ENCODE measurements at places on chromosomes 6 and 20. TPM values are rescaled to one million over a fixed set of nuclear protein-coding genes. Genes with fewer than 3 reads are reported as not detected.

DNA sequence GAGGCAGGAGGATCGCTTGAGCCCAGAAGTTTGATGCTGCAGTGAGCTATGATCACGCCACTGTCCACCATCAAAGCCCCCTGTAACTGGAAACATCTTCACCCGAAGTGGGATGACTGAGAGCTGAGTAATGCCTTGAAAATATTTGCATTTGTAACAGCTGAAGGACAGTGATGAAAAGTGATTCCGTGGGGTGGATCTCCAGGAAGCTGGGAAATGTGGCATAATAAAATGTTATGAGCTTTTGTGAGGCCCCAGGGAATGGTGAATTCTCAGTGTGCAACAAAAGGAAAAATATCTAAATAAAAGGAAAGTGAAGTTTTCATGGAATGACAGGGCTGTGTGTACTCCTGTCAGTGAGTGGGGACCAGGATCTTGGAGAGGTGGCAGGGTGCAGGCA, 92.0 kb downstream of the JAG1 start:
- H3K36me3 ChIP-seq: peaks cover 2% of the 10 kb centered on the region
- H3K4me1 ChIP-seq: peaks cover 17% of the 10 kb centered on the region
- DNase-seq: no peak
- no peak overlapping the region for H3K4me3 ChIP-seq
- H3K27me3 ChIP-seq: no peaks in the 10 kb centered on the region

Gene GABRR1
- total RNA-seq: not detected

- no peak overlapping the region for H3K27ac ChIP-seq
- peaks cover 56% of the 10 kb centered on the region for H3K36me3 ChIP-seq
- H3K4me3 ChIP-seq: no peak overlapping the region
- no peaks in the 10 kb centered on the region for H3K27me3 ChIP-seq
Observed at GRCh38 chr6:42210551-42210950, 7.1 kb downstream of the MRPS10 start.

DNA sequence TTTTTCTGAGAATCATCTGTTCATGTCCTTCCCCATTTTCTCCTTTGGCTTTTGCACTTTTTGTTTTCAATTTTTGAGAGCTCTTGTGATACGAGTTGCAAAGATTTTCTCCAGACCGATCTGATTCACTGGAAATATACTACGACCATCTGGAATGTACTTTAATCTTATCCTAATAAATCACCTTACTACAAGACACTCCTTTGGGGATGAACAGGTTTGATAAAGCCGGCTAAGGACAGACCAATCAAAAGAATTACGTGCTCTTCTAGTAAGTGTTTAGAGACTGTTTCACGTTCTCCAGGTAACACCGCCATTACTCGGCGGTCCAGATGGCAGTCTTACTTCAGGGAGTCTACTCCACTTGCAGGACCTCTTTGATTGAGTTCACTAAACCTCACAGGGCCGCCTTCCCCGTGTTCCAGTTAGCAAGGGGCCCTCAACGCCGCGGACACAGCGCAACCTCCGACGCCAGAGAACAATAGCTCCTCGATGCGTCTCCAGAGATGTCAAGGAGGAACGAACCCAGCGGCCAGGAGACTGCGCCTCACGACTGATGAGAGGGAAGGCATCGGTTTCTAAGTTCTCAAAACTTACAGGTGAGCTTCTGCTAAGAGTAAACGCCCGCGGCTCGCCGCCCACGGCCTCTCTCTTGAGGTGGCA, 920 bp upstream of the WTAP start:
- H3K4me1 ChIP-seq: peaks cover 44% of the 10 kb centered on the region
- peak overlapping the region; percentile 93 for H3K4me3 ChIP-seq
- no peaks in the 10 kb centered on the region for H3K27me3 ChIP-seq
- DNase-seq: no peak
- peak overlapping the region; percentile 98 for H3K27ac ChIP-seq

Gene PNLDC1
- 0.79 TPM for total RNA-seq

Gene RIPPLY2
- not detected for total RNA-seq

Gene C6orf118
- total RNA-seq: not detected

Measured in activated CD8-positive, alpha-beta T cell treated with anti-CD3 and anti-CD28 coated beads, Interleukin-2, amount 10 ng/mL, durations not matched to agents 7 days and 5 days (primary cell).